ENCODE measurements at places on chromosomes 5 and 9. TPM values are rescaled to one million over a fixed set of nuclear protein-coding genes. Genes with fewer than 3 reads are reported as not detected.

The PTTG1 gene
- 403 TPM for total RNA-seq

The CCDC180 gene
- total RNA-seq: 2.4 TPM

The IFNA13 gene
- total RNA-seq: not detected

The STKLD1 gene
- total RNA-seq: 1.1 TPM

The ELOVL7 gene
- 37.3 TPM for total RNA-seq

The MAMDC4 gene
- 1.9 TPM for total RNA-seq

The PCDHGC5 gene
- total RNA-seq: 0.18 TPM

The OLFML2A gene
- total RNA-seq: 9.4 TPM

DNA sequence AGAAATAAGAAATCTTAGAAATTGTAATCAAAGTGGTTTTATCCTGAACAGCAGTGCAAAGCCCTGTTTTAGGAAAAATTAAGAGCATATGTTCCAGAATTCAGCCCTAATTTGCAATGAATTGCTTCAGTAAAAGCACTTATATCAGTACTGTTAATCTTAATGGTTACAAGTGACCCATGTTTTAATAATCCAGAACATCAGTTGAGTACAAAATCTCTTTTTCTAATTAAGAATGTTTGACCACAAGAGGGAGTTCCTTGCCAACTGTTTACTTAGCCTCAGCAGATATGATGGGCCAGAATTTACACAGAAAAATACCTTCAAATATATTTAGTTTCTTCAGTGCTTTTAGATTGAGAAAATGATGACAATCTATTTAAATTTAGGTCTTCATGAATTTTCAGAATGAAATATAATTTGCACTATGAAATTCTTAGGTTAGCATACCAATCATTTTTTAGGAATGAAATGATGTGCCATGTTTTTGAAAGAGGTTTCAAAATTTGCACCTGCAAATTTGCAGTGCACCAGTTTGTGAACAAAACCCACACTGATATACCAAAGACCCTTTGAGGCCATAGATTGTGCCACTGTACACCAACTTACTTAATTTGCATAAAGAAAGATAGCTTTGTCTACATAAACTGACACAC, 926.3 kb upstream of the ARRDC3 start:
- peak; percentile 61 for DNase-seq

DNA sequence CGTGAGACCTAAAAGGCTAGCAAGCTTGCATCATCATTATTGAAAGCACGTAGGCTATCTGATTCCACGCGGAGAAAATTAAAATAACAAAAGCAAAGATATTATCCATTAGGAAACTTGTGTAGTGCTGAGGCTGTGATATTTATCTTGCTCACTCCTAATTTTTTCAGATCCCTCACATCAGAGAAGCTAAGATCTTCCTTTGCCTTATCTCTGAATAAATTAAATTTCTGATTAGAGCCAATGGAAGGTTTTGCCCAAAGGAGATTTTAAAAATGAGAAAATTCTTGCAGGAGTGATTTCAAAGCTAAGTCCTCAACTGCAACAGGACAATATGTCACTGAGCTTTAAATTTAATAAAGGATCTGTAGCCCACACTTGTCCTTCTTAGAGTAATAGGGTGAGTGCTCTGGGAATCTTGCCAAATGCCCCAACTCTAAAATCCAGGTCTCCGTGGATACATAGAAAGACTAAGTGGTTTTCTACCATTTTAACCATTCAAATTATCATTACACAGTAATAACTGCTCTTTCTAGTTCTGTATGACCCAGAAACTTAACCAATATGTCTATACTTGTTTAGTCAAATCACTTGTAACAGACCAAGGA, 295.0 kb downstream of the CAAP1 start:
- no peak for DNase-seq

DNA sequence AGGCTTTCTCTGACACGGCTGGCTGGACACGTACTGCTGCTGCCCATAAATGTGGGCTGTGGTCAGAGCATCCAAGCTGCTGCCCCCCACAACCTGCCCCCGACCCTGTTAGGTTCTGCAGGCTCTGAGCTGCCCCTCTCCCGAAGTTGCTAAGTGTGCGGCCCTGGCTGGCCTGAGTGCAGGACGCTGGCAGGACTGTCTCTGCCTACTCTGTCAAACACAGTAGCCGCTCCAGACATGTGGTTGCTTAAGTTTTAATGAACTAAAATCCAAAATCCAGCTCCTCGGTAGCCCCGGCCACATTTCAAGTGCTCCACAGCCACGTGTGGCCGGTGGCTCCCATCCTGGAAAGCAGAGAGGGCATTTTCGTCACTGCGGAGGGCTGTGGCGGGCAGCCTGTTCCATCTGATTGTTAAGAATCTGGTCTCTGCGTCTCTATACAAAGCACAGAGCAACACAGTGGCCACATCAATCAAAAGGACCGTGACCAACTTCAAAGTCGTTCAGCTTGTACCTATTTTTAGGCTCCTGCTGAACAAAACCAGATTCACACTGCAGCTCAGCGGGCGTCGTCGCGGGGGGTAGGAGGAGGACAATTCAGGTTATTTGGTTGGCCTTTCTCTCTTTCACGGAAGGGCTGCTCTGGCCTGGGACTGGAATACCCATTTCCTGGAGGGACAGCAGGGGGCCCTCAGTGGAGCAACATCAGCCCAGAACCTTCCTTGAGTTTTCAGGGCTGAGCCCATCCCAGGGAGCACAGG, 68.9 kb downstream of the PTCH1 start:
- DNase-seq: no peak

DNA sequence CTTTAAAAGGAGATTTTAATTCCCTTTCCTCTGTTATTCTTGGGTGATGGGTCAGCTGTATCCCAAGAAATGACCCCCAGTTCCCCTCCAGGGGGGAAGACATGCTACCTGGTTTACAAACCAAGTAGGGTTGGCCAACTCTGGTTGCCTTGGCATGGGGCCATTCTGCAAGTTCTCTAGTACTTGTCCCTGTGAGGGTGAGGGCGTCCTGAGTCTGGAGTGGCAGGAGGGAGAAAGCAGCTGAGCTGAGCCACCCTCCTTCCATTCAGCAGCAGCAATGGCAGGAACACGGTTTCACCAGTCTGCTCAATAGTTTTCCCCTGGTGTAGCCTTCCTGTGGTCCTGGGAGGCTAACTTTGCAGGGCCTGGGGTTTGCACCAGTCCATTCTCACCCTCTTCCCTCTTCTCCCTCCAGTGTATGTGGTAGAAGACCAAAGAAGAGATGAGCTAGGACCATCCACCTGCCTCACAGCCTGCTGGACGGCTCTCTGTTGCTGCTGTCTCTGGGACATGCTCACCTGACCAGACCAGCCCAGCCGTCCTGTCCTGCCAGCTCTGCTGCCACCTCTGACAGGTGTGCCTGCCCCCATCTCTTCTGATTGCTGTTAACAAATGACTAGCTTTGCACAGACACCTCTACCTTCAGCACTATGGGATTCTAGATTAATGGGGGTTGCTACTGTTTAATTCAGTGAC, 59.9 kb downstream of the PFDN1 start:
- DNase-seq: no peak

DNA sequence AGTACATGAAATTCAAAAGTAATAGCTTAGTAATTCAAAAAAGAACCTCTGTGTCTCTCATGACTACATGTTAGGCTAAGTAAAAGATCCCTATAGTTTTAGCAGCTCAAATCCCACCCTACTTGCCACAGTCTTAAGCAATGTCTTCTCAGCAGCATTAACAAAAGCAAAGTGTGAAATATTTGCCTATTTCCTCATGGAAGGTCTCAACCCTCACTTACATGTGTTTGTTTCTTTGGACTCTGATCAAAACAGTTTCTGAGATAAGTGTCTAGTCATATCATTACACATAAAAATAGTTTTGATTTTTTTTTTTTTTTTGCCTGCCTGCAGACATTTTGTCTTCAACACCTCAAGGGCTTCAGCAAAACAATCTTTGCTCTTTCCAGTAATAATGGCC, 310.5 kb downstream of the CETN3 start:
- no peak for DNase-seq

DNA sequence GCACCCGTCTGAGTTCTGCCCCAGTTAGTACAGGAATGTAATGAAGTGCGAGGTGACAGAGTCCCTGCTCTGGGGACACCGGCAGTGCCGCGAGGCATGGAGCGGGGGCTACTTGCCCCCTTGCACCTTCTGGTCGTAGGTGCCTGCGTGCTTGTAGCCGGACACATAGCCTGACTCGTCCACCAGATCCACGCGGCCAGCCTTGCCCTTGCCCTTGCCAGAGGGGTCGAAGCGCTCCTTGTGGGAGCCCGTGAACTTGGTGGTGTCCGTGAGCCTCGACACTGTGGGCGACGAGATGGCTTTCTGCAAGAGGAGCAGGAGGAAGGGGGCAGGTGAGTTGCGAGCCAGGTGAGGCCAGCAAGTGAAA, 28.2 kb downstream of the TPPP start:
- DNase-seq: no peak

- no peak for DNase-seq
Observed at GRCh38 chr9:117703537-117703936, 666 bp upstream of the TLR4 start.

GRCh38 chr5:139501381-139501780, 18.8 kb upstream of the STING1 start:
- no peak for DNase-seq

GRCh38 chr5:124492444-124493224, 253.8 kb downstream of the ZNF608 start:
- no peak for DNase-seq

GRCh38 chr9:7791394-7791793, 8.2 kb downstream of the DMAC1 start:
- DNase-seq: no peak

DNA sequence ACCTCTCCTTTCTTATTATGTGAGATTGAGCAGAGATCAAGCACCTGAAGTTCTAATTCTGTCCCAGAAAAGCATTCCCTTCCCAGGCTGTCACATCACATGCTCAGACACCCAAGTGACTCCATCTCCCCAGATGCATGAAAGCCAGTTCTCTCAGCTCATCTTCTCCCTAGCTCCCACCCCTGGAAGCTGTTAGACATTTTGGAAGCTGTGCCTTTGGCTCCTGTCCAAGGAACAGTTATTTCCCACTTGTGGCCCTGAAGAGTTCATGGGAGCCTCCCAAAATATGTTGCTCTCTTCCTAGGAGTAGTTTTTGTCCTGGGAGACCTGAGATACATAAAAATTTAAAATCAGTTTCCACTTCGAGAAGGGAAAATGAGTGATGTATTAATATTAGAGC, 161.4 kb upstream of the GAS1 start:
- DNase-seq: no peak

DNA sequence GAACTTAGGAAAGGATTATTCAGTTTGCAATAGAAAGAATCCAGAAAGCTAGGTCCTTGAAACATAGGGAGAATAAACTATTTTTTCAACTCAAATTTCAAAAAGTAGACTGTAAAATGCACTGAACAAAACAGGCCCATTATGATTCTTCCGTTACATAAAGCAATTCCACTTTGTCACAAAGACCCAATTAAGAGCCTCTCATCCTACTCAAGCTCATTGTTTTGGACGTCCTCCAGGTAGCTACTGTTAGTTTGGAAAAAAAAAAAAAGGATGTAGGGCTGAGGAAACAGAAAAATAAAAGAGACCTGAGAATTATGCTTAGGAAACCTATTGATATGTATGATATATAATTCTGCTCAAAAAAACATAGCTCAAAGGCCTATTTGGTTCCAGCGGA, 74.0 kb downstream of the DIRAS2 start:
- DNase-seq: no peak

- DNase-seq: no peak
Observed at GRCh38 chr5:60086583-60086982, 193.1 kb upstream of the PDE4D start.
